Activated naive CD8-positive, alpha-beta T cell treated with anti-CD3 and anti-CD28 coated beads for 36 hours (primary cell): ENCODE measurements at places on chromosomes 5 and 9.

GRCh38 chr5:6872441-6873160 is 159.4 kb downstream of the TENT4A start:
- no peak for DNase-seq

GRCh38 chr5:156920861-156921431 is 42.1 kb downstream of the TIMD4 start:
- no peak for DNase-seq

DNA sequence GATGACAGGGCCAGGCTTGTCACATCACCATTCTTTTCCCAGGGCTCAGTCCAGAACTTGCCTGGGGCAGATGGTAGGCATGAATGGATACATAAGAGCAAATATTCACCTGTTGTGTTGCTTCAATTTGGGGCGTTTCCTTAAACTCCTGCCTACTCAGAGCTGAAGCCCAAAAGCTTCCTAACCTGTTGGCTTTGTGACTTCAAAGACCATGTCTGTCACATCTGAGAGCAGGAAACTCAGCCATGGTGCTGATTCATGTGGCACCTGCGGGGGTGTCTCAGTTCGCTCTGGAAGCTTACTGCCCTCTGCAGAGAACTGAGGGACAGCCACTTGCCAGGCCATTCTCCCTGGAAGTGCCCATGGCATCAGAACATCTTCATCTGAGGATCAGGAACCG is 246.6 kb downstream of the HSPA4 start:
- DNase-seq: peak; percentile 21

DNA sequence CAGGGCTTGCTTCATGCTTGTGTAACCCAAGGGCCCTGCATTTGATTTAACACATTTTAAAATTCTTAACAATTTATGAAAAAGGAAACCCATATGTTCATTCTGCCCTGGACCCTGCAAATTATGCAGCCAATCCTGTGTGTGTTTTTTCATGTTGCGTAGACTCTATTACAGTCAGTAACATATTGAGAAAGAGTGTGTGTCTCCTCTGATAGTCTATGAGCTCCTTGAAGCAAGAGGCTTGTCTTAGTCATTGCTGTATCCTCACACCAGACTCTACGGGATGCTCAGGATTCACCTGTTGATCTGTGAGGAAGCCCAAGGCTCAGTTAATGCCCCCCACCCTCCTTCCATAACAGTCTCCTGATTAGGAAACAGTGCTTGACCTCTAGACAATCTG is 177.3 kb upstream of the DMAC1 start:
- no peak for DNase-seq

- DNase-seq: no peak
These were observed 57.2 kb upstream of the RNF130 start for GRCh38 chr5:180128671-180129261.

GRCh38 chr5:116654925-116655324 is 80.3 kb upstream of the SEMA6A start:
- DNase-seq: no peak

DNA sequence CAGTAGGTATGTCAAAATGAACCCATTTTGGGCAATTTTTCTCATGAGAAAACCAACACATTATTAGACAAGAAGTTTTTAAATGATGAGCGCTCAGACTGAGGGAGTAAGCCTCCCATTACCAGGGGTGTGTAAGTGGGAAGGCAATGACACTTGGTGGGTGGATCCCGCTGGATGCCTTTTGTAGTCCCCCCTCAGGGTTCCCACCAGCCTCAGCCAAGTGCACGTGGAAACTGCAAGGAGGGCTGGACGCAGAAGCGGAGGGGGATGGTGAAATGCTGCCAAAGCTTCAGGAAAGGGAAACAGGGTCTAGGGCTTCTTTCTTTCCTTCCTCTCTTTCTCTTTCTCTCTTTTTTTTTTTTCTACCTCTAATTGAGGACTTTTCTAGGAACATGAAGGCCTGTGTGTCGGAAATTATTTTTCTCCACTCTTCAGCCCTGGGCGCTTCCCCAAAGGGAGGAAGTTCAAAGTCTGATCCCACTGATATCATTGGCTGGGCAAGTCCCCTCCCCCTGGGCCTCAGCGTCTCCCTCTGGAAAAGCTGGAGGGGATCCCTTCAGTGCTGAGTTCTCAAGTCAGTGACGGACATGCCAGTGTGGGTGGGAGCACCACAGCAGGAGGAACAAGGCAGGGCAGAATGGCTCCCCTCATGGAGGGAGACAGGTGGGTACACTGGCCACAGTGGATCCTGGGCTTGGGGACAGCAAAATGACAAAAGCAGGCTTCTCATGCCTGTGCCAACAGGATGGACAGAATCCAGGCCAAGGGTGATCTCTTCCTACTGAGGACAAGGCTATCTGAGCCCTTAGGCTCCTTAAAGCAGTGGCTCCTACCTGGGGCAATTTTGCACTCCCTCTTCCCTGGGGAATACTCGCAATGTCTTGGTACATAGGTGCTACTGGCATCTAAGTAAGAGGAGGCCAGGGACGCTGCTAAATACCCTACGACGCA is 23.9 kb upstream of the SLC25A51 start:
- DNase-seq: no peak

DNA sequence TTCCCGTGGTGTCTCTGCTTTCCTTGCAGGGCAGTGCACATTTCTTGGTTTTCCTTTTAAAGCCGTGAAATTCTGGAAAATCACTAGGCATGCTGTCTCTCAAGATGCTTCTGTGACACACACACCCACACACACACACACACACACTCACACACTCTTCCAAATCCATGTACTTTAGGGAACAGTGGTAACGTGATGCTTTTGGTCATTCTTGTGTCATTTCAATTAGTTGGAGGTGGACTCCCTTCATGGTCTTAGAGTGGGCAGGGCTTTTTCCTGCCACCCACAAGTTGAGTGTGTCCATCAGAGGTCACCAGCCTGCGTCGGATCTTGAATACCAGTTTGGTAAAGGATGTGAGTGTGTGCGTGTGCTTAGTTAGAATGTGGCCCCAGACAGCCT is 64.4 kb downstream of the DMRT1 start:
- no peak for DNase-seq

GRCh38 chr5:2698581-2698980 is 52.9 kb downstream of the IRX2 start:
- DNase-seq: no peak

- DNase-seq: no peak
These were observed 50.8 kb upstream of the OSMR start for GRCh38 chr5:38794986-38795385.
